ENCODE measurements at places on chromosomes 3 and 15.

- no peak for DNase-seq
Observed at GRCh38 chr3:188191460-188191859, 37.5 kb downstream of the LPP start.

DNA sequence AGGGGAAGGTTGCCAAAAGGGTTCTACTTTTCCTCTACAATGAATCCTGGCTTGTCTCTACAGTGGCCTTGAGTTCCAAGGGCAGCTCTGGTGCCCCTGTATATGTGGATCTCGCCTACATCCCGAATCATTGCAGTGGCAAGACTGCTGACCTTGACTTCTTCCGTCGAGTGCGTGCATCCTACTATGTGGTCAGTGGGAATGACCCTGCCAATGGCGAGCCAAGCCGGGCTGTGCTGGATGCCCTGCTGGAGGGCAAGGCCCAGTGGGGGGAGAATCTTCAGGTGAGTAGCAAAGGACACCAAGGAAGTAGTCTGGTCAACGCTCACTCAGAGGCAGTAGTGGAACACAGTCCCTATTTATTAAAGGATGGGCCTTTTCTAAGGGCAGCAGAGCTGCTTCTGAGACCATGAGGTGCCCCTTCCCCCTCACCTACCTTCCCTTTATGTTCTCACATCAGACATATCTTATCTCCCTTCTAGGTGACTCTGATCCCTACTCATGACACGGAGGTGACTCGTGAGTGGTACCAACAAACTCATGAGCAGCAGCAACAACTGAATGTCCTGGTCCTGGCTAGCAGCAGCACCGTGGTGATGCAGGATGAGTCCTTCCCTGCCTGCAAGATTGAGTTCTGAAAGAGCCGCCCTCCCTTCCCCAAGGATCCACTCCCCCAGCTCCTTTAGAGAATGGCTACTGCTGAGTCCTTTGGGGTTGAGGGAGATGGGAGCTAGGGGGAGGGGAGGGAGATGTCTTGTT, 12.4 kb downstream of the MAP1A start:
- no peak for DNase-seq

DNA sequence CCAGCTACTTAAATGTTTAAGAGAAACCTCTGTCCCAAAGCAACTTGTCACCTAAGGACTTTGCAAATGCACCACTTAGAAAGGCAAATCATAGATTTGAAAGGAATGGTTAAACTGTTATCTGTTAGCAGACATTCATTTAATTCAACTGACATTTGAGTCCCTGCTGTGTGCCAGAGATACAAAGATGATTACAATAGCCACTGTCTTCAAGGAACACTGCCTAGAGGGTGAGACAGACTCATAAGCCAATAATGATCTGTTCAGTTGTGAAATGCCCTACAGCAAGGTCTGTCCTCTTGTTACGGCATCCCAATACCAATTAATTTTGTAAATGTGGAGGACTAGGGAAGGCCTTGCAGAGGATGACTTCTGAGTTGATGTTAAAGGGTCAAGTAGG, 113.1 kb downstream of the ATG7 start:
- DNase-seq: no peak

- no peak for DNase-seq
Observed at GRCh38 chr15:57312318-57313133, 63.8 kb upstream of the CGNL1 start.

GRCh38 chr3:123449102-123449996, 459 bp upstream of the ADCY5 start:
- DNase-seq: no peak

GRCh38 chr15:39360452-39360851, 220.4 kb upstream of the THBS1 start:
- DNase-seq: no peak

GRCh38 chr15:66236806-66237375, 16.7 kb downstream of the MEGF11 start:
- no peak for DNase-seq

DNA sequence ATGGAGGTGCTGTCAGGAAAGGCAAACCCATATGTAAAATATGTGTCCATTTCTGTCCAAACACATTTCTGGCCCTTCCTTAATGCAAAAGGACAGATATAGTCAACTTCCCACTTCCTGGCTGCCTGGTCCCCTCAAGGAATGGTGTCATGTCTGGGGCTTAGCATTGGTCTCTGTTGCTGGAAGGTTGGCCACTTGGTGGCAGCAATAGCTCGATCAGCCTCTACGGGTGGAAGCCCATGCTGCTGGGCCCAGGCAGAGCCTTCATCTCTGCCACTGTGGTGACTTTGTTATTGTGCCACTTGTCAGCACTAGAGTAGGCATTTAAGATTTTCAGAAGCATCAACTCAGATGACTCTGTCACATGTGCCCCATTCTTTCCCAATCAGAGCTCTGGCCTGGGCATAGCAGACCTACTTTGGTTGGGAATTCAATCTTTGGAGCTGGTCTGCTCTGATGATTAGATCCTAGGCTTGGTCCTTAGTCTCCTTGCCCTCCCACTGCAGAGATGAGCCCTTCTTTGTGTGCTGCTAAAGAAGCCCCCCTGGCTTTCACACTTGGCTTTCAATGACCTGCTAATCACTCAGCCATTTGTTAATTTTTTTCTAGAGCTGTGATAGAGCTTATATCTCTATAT, 51.0 kb upstream of the SPSB4 start:
- DNase-seq: no peak

DNA sequence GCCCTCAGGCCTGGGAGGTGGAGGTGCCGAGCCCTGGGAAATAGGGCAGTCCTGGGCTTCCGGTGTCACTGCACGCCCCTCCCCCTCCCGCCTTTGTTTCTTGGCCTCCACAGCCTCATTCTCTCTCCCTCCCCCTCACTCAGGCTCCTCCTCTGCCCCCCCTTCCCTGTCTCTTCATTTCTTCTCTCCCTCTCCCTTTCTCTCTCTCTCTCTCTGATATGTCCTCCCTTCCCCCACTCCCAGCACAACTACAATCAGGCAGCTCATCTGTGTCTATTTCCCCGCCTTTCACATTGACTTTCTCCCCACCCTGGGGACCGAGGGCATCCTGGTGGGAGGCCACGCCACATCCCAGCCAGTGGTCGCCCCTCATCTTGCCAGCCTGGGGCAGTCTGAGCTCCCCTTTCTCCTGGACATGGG, 40.2 kb downstream of the IDH2 start:
- DNase-seq: no peak

GRCh38 chr3:94303266-94303665, 240.4 kb downstream of the NSUN3 start:
- no peak for DNase-seq

GRCh38 chr3:69868841-69869420, 129.7 kb downstream of the MITF start:
- no peak for DNase-seq

DNA sequence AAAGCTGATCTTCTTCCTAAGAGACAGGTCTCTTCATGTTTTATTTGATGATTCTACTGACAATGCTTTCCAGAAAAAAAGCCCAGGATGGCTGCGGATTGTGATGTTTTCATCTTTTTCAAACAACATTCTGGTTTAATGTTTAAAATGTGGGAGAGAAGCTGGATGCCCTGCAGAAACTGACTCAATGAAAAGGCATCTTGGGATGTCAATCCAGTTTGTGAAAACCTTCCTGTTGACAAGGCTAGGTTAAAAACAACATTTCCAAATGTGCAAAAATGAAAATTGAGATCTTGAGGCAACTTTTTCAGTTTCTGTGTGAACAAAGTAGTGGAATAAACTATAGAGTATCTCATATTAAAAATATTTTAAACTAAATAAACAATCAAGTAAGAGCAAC, 156.0 kb upstream of the MRPL3 start:
- DNase-seq: no peak

GRCh38 chr3:4520033-4520816, 27.1 kb downstream of the ITPR1 start:
- no peak for DNase-seq

DNA sequence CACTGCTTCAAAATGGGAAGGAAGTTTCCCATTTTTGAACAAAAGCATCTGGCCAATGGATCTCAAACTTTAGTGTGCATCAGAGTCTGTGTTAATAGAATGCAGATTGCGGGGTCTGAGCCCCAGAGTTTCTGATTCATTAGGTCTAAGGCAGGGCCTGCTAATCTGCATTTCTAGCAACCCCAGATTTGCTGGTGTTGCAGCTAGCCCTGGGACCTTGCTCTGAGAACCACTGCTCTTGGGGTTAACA, 30.7 kb upstream of the USP3 start:
- DNase-seq: no peak

DNA sequence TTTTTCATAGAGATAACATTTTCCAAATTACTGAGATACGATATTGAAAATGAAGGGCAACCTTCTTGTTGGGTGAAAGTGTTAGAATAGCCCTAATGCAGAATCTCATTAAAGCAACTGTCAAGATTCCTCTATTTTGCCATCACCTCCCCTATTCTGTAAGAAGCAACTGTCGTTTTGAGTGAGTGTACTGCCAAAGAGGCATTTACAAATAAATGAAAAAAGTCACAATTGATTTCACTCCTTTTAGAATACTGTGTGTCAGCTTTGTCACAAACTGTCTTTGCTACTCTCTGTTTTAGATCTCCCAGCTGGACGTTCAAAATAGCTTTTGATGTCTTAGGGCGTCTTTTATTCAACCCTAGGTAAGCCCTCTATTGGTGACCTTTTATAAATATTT, 322.8 kb upstream of the NAALADL2 start:
- no peak for DNase-seq

- DNase-seq: no peak
Observed at GRCh38 chr15:75214293-75215096, 12.8 kb downstream of the C15orf39 start.

DNA sequence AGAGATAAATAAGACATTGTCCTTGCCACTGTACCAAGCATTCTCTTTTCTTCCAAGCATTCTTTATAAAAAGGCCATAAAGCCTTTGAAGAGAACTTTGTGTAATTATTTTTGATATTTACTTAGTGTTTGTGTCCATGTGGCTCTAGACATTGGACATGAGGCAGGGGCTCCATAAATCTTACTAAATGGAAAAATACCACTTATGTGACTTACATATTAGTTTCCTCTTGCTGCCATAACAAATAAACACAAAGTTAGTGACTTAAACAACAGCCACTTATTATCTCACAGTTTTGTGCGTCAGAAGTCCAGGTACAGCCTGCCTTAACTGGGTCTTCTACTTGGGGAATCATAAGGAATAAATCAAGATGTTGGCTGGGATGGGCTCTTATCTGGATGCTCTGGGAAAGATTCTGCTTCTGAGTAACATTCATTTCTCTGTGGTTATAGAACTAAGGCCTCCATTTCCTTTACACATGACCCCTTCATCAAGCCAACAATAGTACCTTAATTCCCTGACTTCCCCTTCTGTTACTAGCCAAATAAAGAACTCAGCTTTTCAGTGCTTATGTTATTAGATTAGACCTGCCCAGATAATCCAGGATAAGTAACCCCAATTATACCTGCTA, 59.9 kb upstream of the COL8A1 start:
- no peak for DNase-seq

DNA sequence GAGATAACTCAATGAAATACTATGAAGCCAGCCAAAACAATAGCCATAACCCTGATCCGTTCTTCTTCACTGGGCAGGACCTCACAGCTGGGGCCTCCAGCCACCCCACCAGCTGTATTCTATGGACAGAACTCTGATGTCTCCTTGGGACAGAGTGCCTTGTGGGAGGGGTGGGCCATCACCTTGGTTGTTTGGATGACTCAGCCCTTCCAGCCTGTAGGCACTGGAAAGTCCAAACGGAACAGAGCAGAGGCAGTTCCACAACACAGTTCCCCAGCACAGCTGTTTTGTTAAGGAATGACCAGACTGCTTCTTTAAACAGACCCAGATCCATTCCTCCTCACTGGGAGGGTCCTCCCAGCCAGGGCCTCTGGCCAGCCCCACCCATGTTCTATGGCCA, 31.9 kb upstream of the ZBED2 start:
- no peak for DNase-seq

GRCh38 chr15:91564631-91565030, 288.9 kb upstream of the SLCO3A1 start:
- DNase-seq: no peak

DNA sequence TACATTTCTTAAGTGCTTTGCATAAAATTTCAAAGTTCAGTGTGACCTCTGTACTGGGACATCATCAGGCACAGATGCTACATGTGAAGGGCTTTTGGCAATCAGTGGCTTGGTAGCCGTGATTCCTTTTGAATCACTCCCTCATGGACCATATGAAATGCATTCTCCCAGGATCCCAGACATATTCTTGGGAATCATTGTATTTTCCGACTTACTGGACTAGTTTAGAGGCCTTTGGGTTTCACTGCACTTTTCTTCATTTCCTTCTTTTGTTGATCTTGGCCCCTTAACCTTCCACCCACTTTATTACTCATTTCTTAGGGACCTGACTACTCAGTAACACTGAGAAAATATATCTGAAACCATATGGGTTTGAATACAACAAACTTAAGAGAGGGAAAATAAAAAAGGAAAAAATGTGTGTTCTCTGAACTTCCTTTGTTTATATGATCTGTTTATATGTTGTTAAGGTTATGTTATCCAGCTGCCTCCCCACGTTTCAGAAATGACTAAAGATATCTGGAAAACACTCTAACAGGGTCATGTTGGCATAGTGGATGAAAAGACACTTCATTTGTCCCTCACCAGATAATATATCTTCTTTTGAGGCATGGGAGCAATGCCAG, 35.1 kb downstream of the HMG20A start:
- DNase-seq: no peak

GRCh38 chr3:184586851-184587250, 25.3 kb downstream of the EPHB3 start:
- DNase-seq: no peak

GRCh38 chr3:189222927-189223636, 51.3 kb downstream of the TPRG1 start:
- DNase-seq: no peak

- no peak for DNase-seq
Observed at GRCh38 chr15:28919201-28919635, 33.4 kb downstream of the APBA2 start.

GRCh38 chr3:55498520-55498919, 11.4 kb upstream of the WNT5A start:
- no peak for DNase-seq

DNA sequence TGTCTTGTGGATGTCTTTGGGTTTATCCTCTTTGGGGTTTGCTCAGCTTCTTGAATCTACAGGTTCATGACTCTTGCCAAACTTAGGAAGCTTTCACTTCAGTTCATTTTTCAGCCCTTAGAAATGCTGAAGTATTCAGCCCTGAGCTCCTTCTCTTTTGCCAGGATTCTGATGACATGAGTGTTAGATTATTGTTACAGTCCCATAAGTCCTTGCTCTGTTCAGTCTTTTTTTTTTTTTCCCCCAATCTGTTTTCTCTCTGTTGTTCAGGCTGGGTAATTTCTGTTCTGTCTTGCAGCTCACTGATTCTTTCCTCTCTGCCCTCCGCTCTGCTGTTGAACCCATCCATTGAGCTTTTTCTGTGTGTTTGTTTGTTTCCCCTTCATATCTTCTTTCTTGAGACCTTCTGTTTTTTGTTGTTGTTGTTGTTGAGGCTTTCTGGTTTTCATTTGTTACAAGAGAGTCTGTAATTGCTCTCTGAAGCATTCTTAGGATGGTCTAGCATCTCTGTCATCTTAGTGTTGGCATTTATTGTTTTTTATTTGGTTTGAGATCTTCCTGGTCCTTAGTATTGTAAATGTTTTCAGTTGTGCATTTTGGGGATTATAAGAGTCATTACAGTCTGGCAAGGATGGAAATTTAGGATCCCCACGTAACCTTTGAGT, 18.4 kb downstream of the LRCH3 start:
- no peak for DNase-seq

- no peak for DNase-seq
Observed at GRCh38 chr3:178810181-178810580, 261.4 kb downstream of the ZMAT3 start.

All from cortex of kidney (tissue), 1 donor.